CD4-positive, alpha-beta T cell treated with Interleukin-15 for 4 hours (primary cell): ENCODE measurements at places on chromosomes 13 and 19.
A peak's percentile ranks its signal among the peaks of the same experiment; 100 is the strongest.

- DNase-seq, result no peak
Observed at GRCh38 chr19:20079476-20079875, 1.7 kb downstream of the ZNF90 start.

- DNase-seq, result no peak
Observed at GRCh38 chr13:101730420-101731000, 278.0 kb downstream of the ITGBL1 start.

- no peak for DNase-seq
Observed at GRCh38 chr19:10517760-10518443, 655 bp upstream of the S1PR5 start.

DNA sequence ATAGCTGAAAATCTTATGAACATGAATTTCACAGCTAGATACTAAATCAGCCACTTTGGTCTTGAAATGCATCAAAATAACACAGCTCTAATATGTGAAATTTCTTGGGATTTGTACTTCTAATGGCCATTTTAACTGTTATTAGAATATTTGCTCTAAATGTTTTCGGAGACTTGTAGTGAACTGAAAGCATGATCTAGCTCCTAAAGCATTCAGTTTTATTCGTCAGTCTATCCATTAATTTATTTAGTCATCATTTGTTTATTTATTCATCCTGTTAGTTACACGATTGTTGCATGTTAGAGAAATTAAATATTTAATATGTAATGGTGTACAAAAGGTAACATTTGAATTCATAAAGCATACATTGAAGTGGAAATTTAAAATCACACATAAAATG, 1132.7 kb downstream of the SLITRK1 start:
- no peak for DNase-seq

- DNase-seq, result no peak
Observed at GRCh38 chr13:20570517-20570916, 3.6 kb downstream of the IFT88 start.

DNA sequence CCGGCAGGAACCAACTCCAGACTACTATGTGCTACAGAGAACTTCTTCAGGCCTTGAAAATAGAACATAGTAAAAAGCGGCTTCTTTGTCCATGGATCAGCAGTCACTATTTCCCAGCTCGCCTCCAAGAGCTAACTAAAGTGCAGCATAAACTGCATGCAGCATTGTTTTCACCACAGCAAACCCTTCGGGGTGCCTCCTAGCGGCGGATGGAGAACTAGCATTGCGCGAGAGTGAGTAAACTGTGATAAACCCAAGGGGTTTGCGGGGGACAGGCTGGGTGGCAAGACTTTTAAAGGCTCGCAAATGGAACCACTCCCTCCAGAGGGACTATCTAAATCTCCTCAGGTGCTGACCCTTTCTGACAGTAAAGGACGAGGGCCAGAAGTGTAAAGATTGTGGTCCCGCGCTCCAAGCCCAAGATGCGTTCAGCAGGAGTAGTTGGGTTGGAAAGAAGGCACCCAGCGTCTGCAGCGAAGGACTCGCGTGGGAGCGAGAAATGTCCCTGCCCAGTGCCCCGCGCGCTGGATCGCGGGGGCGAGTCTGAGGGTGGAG, 21.5 kb upstream of the SGCG start:
- peak; percentile 4 for DNase-seq

DNA sequence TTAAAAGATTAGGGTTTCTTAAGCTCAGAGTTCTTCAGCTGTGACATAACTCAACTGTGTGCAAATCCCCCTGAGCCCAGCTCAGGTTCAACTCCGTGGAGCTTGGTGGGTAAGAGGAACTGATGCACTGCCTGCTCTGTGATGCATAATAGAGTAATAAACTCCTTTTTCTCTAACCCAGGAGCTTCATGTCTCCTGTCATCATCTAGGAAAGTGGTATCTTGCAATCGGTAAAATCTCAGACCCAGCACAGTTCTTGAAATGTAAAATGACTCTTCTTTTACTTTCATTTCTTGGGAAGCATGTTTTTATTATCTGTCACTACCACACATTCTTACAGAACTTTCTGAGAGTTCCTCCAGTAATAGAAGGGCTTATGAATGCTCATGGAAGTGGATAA, 123.8 kb upstream of the PCDH9 start:
- DNase-seq, result no peak

DNA sequence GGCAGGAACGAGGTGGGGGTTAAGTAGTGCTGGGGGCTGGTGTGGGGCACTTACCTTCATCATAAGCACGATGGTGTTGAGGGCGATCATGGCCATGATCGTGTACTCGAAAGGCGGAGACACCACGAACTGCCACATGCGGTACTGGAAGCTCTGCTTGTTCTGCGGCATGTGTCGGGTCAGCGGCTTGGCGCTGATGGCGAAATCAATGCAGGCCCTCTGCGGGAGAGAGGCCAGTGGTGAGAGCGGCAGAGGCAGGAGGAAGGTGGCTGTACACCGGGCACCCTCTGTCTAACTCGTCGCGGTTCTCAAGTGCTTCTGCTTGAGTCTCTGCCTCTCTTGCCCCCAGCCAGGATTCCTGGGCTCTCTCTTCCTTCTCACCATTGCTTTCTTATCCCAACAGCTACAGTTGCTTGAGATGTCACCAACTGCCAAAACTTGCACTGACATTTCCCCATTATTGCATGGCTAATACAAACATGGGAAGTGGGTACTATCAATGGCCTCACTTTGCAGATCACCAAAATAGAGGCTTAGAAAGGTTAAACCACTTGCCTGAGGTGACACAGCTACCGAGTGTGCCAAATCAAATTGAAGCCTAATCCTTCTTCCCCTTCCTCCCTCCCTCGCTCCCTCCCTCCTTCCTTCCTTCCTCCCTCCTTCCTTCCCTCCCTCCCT, 105.0 kb downstream of the IER2 start:
- DNase-seq, result no peak

- DNase-seq, result no peak
Observed at GRCh38 chr19:49758292-49758691, 4.8 kb downstream of the TSKS start.

GRCh38 chr19:31863122-31863521, 482.3 kb upstream of the ZNF507 start:
- DNase-seq, result no peak

DNA sequence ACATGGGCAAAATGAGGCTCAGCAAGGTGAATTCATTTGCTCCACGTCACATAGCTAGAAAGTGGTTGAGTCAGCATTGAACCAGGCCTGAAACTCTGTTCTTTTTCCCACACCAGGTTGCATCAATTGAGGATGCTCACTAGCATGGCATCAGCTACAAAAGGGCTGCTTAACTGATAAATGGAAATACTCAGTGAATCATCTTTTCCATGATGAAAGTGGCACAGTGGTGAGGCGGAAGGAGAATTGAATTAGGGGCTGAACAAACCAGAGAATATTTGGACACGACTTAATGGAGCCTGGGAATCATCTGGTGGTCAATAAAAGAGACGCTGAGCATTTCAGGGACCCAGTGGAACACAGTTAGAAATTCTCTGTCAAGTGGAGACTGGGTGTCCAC, 320.1 kb upstream of the MAB21L1 start:
- DNase-seq, result no peak

- DNase-seq, result no peak
Observed at GRCh38 chr13:27174766-27175455, 3.3 kb upstream of the USP12 start.

GRCh38 chr13:53357582-53357981, 329.0 kb downstream of the OLFM4 start:
- DNase-seq, result no peak

- no peak for DNase-seq
Observed at GRCh38 chr19:2170987-2171348, 7.2 kb downstream of the DOT1L start.

DNA sequence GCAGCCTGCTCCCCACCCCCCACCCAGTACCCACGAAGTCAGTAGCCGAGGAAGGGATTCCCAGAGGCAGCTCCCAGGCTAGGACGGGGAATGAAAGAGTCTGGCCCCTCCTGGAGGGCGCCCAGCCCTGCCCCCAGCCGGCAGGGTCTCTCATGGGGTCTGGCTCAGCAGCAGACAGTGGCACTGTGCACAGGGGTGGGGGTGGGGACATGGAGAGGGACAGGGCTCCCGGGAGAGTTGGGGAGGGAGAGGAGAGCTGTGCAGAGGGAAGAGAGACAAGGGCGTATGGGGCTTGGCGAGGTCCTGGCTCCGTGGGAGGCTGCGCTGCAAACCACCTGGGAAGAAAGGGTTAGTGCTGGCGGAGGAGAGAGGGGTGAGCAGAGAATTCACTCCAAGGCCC, 27.7 kb upstream of the ASF1B start:
- no peak for DNase-seq

DNA sequence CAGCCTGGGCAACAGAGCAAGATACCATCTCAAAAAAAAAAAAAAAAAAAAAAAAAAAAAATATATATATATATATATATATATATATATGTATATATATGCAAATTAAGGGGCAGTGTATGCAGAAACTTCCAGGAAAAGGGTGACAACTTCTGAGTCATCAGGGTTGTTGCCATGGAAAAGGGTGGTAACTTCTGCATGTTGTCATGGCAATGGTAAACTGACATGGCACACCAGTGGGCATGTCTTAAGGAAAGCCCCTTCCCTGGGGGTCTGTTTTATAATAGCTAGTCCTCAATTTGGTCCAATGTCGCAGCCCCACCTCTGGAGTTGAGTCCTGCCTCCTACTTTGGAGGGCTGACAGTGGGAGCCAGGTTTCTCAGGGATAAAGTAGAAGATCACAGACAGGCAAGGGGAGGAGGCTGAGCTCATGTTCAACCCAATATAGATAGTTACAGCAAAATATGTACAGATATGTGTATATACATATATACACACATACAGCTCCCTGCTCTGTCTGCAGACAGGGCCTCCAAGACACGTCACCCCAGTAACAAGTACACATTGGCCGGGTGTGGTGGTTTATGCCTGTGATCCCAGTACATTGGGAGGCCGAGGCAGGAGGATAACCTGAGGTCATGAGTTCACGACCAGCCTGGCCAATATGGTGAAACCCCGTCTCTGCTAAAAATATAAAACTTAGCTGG, 7.2 kb upstream of the FCHO1 start:
- DNase-seq, result peak; percentile 65

DNA sequence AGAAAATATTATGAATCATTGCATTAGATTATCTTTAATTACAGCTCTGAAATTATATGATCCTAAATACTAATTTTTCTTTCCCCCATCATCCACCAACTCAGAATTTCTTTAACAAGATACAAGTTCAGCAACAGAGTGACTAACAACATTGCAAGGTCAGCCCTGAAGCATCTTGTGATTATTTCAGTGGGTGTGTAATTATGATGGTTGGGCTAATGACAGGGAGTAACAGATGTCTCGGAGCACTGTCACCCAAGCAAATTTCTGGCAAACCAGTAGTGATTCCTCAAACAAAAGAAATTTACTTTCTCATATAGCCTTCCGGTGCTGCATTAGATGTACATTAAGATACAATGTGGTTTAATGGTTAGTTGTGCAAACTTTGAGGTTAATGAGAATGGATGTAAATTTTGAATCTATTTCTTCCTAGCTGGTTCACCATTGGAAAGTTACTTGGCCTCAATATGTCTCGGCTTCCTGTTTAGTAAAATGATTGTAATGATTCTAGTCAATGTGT, 238.9 kb downstream of the ITGBL1 start:
- no peak for DNase-seq

- DNase-seq, result no peak
Observed at GRCh38 chr19:50633359-50633758, 6.3 kb downstream of the SYT3 start.

GRCh38 chr19:405121-405965, 3.6 kb downstream of the C2CD4C start:
- DNase-seq, result no peak

DNA sequence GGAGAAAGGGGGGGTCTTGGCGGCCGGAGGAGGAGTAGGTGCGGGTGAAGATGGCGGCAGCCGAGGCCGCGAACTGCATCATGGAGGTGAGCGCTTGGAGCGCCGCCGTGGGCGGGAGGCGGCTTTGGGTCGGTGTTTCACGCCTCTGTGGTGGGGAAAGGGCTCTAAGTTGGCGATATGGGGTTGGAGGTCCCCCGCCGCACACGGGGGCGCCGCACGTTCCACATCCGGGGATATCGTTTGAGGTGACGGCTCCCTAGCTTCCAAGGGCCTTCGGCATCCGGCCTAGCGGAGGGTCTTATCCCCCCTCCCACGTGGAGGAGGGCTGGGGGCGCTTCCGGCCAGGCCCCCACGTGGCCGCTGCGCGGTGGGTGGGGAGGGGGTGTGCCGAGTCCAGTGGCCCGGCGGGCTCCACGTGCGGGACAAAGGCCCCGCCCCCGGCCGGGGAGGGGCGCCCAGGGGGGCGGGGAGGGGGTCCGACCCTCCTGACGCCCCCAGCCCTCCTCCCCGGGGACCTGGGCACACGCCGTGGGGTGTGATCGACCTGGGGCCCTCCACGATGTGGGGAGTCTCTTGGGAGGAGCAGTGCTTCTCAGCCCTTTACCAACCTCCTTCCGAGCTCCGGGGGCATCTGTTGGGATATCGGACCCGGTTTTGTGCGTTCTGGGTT, at the start of gene PRMT1:
TSS of gene PRMT1 (plus strand) at position 41 of the 670 bp plus-strand sequence. CDS start at position 51, 10 bp downstream.
- DNase-seq, result peak; percentile 23

- DNase-seq, result no peak
Observed at GRCh38 chr13:27541386-27541785, 78.9 kb downstream of the LNX2 start.

DNA sequence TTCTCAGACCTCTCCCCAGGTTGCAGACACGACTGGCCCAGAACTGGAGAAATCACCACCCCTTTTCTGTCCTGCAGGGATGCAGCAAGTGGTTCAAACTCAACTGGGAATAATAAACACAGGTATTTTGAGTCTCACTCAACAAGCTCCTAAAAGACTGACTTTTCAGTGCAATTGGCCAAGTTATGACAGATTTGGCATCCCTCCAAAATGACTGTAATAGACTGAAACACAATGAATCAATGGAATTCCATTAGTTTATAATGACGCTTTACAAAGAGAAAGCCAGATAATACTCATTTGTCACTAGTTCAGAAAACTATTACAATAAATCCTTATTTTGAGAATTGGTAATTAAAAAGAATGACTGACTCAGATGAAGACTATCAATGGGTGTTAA, 38.1 kb downstream of the MIPEP start:
- DNase-seq, result no peak
